ENCODE measurements at places on chromosomes 11 and 22.

DNA sequence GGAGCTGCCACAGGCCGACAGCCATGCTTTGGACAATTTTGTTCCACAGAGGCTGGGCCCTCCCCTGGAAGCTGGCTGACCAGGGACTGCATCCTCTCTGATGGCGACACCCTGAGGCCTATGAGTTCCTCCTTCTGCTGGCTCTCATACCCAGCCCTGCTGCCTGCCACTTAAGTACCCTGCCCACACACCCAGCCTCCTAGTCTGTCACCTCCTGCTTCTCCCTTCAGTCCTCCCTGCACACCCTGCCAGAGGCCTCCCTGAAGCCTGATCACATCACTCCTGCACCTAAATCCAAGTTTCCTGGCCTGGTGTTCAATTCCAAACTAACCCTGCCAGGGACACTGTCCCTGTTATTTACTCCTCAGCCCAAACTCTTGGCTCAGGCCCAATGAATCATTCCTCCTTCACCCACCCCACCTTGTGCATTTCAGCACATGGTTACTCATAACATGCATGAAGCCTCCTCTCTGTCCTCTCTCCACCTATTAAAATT is 136.7 kb upstream of the NECTIN1 start:
- no peak for DNase-seq

- peak; percentile 95 for DNase-seq
These were observed 38.0 kb downstream of the TMEM45B start for GRCh38 chr11:129853518-129854231.

DNA sequence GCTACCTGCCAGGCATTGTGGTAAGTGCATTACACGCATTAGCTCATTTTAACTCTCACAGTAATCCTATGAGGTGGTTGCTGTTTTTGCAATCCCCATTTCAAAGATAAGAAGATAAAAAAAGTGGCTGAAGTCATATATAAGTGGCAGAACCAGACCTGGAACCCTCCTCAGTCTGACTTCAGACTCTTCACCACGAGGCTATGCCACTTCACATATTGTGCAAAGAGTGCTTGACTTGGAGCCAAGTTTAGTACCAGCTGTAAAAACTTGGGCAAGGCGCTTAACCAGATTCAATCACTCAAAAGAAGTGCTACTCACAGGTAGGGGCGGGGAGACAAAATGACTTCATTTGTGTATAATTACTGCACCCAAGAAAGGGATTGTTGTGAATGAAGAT is 15.3 kb downstream of the BPIFC start:
- peak; percentile 7 for DNase-seq

DNA sequence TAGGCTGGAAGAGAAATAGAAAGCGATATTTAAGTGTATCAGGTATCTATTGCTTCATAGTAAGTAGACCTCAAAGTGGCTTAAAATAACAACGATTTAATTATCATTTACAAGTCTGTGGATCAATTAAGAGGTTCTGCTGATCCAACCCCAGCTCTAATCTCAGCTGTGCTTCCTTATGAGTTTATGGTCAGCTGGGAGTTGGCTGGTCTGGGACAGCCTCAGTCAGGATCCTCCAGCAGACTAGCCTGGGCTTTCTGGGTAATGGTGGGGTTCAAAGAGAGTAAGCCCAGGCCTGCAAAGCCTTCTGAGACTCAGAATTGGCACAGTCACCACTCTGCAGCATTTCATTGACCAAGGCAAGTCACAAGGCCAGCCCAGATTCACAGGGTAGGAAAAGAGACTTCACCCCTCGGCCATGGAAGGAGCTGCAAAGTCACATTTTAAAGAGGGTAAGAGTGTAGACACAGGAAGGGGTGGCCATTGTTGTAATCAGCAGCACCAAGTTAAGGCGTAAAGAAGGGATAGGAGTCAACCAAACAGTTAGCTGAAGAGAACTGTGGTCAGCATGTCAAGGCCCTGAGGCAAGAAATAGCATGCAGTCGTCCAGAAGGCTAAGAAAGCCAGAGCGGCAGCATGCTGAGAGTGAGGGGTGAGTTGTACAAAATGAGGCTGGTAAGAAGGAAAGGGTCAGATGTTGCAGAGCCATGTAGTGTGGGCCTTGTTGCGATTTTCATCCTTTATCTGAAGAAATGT is 168.2 kb downstream of the ETS1 start:
- DNase-seq = no peak

DNA sequence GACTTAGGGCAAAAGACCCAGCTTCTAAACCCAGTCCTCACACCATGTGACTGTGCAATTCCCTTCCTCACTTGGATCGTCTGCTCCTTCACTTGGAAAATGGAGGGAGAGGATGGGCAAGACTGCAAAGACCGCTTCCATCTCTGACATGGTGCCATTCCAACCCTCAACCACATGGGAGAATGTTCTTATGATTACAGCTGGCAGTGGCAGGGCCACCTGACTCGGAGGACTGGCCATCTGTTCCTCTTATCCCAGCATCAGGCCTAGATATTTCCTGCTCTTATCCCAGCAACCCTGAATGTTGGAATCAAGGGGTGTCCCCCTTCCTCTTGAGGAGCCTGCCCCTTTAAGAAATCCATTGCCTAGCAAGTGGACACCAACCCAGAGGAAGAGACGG is 15.4 kb downstream of the DSCAML1 start:
- no peak for DNase-seq

DNA sequence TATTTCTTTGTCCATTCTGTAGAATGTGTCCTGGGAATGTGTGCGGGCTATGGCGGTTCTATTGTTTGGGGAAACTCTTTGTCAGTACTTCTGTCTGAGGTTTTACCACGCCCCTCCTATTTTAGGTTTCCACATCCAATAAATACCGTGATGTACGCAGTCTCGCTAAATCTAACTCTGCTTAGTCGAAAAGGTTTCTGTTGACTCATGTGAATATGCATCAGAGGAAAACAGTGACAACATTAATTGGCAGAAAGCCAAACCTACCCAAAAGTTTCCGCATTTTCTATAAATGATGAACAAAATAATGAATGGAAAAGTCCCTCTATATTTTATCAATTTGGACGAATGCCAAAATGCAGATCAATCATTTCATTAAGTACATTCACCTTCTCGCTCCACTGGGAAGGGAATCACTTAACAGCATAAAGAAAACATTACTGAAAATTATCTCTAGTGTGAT is 143.4 kb downstream of the MAML2 start:
- no peak for DNase-seq

DNA sequence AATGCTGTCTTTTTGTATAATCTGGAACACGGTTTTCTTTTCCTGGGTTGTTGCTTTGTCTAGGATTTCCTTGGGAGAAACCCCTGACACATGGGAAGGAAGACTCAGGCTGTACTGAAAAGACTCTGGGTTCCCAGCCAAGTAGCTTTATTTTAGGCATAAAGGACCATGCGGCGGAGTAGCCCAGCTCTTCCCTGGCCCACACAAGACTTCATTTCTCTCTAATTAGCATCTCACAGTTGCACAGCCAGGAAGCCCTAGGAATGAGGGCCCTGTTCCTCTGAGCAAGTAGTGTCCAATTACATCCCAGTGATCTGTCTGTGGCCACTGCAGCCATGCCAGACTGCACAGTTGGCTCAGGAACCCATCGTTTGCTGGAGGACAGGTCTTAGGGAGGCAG is 319.5 kb downstream of the TENM4 start:
- DNase-seq = peak; percentile 81

GRCh38 chr11:14499178-14499559 is 442 bp downstream of the COPB1 start:
- DNase-seq = no peak

- DNase-seq = no peak
These were observed 169.8 kb downstream of the C11orf91 start for GRCh38 chr11:33530815-33531214.

- DNase-seq = no peak
These were observed 639 bp downstream of the INCENP start for GRCh38 chr11:62124186-62125113.

DNA sequence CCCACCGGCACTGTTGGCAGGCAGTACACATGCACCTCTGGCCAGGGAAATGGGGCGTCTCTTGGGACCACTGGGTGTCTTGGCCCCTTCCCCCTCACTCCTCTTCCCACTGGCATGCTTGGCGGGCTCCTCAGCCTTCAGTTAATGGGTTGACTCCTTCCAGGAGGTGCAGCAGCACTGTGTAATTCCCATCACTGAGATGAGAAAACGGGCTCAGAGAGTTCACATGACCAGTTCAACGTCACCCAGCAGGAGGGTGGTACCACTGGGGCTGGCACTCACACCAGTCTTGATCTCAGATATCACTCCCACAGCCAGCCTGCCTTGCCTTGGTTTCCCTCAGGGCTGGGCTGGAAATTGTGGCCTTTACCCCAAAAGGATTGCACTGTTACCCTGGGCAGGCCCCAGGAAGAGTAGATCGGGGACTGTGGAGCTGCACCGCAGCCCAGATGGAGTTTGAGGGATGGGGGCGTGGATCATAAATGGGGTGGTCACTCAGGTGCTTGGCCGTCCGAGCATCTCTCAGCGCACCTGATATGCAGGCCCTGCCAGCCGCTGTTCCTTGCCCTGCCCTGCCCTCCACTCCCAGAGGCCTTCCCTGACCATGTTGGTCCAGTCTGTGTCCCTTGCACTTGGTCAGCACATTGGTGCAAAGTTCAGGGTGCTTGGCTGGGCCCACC is 16.9 kb downstream of the CAPN5 start:
- DNase-seq = no peak

DNA sequence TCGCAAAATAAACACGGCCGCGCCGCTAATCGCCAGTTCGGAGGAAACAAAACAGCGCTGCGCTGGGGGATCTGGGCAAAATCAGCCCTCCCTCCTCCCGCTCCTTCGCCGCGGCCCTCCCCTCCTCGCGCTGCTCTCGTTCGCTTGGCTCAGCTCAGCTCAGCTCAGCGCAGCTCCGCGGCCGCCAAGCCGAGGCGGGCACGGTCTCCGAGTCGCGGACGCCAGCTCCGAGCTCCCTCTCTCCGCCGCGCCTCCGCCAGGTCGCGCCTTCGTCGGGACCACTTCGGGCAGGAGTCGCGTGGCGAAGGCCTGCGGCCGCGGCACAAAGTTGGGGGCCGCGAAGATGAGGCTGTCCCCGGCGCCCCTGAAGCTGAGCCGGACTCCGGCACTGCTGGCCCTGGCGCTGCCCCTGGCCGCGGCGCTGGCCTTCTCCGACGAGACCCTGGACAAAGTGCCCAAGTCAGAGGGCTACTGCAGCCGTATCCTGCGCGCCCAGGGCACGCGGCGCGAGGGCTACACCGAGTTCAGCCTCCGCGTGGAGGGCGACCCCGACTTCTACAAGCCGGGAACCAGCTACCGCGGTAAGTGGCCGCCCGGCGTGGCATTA is at the start of gene SPON1:
TSS of gene SPON1 (plus strand) at position 162 of the 607 bp plus-strand sequence. CDS start at position 344, 182 bp downstream.
- DNase-seq = no peak

DNA sequence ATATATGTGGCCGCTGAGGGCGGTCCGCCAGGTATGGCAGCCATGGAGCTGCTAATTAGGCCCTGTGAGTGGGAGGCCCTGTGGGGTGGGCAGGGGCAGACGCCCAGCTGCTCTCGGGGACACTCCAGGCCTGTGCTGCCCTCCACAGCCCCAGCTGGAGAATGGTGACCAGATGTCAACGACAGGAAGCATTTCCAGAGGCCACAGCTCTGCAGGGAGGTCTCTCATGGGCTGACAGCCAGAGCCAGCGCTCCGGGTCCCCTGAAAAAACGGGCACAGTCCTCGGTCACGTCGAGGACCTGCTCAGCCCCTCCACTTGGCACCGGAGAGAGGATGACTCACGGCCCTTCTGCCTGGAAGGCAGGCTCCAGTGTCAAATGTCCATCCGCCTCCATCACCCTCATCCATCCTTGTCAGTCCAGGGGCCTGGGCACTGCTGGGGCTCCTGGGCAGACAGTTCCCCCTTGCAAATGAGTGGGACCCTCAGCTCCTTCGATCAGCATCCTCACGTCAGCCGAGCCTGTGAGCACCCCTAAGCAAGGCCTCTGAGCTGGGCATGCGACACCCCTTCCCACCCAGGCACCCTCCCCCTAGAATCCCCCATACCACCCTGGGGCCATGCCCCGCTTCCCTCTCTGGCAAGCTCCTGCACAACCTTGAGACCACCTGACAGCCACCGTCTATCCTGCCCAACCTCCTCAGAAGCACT is 1.9 kb downstream of the BID start:
- DNase-seq = peak; percentile 34

GRCh38 chr11:92332986-92333385 is 108.4 kb downstream of the FAT3 start:
- no peak for DNase-seq

GRCh38 chr11:104198576-104198975 is 34.6 kb upstream of the PDGFD start:
- DNase-seq = no peak

- DNase-seq = no peak
These were observed 37.8 kb downstream of the GALNT18 start for GRCh38 chr11:11583801-11584529.

DNA sequence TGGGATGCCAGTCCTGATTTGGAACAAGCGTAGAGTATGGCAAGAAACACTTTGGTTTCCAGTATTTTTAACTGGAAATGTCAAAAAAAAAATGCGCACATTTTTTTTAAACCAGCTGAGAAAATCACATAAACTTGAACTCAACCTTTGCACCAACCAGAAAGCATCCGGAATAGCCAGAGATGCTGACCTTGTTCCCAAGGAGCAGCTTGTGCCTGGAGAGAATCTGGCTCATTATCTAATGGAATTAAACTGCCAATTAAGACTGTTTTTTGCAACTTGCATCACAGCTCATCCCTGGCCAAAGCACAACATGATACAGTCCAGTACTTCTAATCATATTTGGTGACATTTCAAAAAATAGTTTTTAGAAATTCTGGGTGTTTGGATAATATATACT is 8.4 kb upstream of the ETS1 start:
- no peak for DNase-seq

GRCh38 chr22:44057401-44057987 is 33.4 kb downstream of the PARVB start:
- DNase-seq = no peak

GRCh38 chr11:72965672-72966071 is 151.5 kb downstream of the ATG16L2 start:
- no peak for DNase-seq

DNA sequence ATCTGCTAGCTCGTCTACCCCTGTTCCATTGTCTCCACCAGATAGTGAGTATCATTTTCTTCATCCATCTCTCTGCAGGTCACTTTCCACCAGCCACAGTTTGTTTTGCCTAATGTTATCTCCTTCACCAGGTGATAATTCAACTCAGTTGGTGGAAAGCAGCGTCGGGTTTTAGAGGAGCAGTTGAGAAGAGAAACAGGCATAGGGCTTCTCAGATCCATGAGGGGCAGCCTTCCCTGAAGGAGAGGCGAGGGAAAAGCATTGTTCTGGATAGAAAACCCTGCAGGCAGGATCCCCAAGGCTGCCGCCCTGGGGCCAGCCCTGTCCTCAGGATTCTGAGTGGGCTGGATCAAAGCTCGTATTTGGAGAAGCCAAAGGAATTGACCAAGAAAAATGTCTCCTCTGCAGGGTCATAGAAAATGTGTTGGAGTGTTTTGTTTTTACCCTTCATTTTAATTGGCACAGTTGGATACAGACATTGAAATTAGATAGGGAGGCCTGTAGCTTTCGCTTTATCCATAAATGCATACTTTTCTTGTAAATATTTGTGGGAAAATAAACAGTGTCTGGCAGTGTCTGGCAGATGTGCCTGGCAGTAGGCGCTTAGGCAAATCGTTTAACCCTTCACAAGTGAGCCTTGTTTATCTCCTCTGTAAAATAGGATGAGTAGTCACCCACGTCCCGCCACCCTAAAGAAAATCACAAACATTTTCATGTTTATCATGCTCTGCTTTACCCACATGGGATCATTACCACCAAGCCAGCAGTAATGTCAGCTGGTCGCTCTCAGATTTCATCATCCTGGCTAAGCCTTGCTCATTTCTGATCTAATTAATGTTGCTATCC is 73.4 kb upstream of the TTC12 start:
- DNase-seq = peak; percentile 39
